ENCODE measurements at places on chromosomes 7 and 10.

DNA sequence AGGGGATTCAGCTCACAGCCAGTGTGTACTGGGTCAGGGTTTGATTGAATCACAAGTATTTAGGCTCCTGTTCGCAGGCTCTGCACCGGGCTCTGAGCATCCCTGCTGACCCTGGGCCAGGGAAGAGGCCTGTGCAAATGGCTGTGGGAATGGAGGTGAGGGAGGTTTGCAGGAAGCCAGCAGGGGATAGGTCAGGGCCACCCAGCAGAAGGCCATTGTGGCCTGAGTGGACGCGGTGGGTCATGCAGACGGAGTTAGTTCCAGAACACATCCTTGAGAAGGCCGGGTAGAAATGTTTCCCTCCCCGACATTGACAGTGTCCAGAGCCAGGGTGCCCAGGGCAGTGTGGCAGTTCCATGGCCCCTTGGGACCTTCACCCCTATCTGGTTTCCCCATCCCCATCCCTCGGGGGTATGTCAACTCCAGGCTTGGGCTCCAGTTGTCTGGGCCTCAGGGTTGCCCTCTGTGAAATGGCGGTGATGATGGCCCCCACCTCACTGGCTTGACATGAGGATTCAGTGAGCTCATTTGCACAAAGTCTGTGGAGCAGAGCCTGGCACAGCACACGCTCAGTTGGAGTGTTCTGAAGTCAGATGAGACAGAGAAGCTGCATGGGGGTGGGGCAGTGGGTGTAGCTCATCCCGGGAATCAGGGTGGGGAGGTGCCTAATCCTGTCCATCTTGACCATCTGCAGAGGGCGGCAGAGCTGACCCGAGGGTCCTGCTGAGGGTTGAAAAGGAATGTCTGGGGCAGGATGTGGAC is 107.6 kb downstream of the ADCY1 start:
- no peak overlapping the region for H3K27ac ChIP-seq
- no peaks in the 10 kb centered on the region for H3K36me3 ChIP-seq
- no peaks in the 10 kb centered on the region for H3K27me3 ChIP-seq

- no peak for DNase-seq
- no peak overlapping the region for H3K27ac ChIP-seq
- no peak overlapping the region for H3K4me3 ChIP-seq
- no peaks in the 10 kb centered on the region for H3K27me3 ChIP-seq
These were observed 62.7 kb upstream of the RNF32 start for GRCh38 chr7:156577645-156578577.

DNA sequence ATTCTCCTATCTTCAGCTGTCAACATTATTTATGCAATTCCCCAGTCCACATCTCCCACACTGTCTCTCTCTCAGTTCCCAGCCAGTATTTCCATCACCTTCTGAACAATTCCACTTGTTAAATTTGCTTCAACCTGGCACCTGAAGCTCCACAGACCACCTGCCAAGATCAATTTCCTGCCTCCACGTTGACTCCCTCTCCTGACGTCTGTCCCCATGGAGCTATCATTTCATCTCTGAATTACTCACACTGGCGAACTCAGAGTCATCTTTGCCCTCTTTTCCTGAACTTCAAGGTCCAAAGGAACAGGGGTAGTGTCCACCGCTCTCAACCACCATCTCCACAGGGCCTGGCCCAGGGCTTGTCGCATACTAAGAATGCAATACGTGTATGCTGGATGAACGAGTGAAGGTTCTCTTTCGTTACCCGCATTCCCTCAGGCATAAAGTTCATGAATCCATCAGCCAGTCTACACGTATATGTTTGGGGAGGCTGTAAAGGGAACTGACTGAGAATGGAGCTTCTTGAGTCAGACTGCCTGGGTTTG is 183.3 kb downstream of the JCAD start:
- no peaks in the 10 kb centered on the region for H3K36me3 ChIP-seq
- no peaks in the 10 kb centered on the region for H3K4me1 ChIP-seq
- H3K27me3 ChIP-seq = no peaks in the 10 kb centered on the region
- no peak for DNase-seq
- H3K27ac ChIP-seq = no peak overlapping the region
- H3K4me3 ChIP-seq = no peak overlapping the region

DNA sequence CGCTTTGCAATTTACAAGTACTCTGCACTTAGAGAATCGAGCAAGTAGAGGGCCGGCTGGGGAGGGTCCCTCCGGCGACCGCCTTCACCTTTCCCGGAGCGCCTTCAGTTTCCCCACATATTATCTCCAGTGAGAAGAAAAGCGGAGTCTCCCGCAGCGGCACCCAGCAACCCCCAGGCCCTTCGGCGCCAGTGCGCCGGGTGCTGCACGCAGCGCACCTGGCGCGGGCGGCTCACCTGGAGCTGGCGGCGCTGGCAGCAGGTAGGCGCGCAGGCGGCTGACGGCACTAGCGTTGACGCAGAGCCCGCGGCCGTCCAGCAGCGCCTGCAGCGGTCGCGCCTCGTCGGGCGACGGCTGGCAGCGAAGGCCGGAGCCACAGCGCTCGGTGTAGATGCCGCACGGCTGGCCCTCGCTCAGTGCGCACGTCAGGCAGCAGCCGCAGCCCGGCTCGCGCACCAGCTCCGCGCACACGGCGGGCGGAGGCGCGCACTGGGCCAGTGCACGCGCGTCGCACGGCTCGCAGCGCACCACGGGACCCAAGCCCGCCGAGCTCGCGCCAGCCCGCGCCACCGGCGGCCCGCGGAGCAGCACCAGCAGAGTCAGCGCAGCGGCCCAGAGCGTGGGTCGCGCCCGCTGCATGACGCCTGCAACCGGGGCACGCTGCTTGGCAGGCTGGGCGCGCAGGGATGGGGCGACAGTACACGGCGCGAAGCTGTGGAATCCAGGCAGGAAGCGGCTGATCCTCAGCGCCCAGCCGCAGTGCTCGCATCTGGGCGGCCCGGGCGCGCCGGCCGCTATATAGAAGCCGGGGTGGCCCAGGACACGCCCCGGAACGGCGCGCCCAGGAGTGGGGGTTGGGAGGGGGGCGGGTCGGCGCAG is at the start of gene IGFBP3:
IGFBP3 (minus strand) TSS at position 771 of the 879 bp plus-strand sequence; CDS start at position 639, 132 bp downstream.
- peak; percentile 74 for DNase-seq
- peaks cover 11% of the 10 kb centered on the region for H3K36me3 ChIP-seq
- H3K4me1 ChIP-seq = peaks cover 8% of the 10 kb centered on the region
- peak within 1 kb of the TSS; percentile 65 for H3K4me3 ChIP-seq
- H3K27me3 ChIP-seq = peaks cover 26% of the 10 kb centered on the region

DNA sequence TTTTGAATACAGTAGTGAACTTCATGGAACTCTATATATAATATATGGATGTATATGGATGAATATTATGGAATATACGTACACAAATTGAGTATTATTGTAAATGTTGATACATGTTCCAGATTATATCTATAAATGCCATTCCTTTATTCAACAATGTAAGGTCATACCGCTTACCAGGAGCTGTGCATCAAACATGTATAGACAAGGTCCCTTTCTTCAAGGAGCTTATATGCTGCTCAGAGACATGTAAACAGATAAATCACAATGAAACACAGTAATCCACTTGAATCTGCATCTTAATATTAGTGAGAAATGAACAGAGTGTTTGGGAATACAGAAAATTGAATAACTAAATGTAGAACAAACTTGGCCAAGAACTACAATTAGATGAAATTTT is 898 bp upstream of the SEM1 start:
- no peak overlapping the region for H3K27ac ChIP-seq
- no peak overlapping the region for H3K4me3 ChIP-seq
- H3K36me3 ChIP-seq = peaks cover 22% of the 10 kb centered on the region
- DNase-seq = no peak

DNA sequence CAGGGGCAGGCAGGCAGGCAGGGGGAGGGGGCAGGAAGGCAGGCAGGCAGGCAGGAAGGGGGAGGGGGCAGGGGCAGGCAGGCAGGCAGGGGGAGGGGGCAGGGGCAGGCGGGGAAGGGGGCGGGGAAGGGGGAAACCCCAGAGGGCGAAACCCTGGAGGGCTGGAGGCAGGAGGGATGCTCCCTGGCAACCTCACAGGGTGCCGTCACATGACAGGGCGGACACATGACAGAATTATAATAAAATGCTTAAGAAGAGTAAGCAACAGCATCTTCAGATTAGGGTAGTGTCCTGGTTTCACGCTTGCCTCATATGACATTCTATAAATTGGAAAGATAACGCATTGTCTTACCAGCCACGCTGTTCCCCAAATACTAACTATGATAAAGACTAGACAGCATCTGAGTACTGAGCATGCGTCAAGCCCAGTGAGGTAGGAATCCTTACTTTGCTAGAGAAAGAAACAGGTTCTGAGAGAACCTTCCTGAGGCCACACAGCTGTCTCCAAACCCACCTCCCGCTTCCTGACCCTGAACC is 131.6 kb downstream of the DIP2C start:
- H3K4me1 ChIP-seq = peaks cover 12% of the 10 kb centered on the region
- DNase-seq = no peak
- H3K4me3 ChIP-seq = no peak overlapping the region
- H3K36me3 ChIP-seq = no peaks in the 10 kb centered on the region

DNA sequence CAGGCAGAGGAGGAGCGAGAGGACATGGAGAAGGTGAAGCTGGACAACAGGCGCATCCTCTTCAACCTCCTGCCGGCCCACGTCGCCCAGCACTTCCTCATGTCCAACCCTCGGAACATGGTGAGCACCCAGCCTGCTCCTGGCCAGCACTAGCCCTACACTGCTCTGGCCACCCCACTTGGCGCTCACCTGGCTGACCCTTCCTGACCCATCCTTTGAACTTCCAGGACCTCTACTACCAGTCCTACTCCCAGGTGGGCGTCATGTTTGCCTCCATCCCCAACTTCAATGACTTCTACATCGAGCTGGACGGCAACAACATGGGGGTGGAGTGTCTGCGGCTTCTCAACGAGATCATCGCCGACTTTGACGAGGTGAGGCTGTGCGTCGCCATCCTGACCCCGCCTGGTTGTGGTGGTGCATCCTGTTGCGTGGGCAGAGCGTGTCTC is 129.2 kb downstream of the ADCY1 start:
- no peaks in the 10 kb centered on the region for H3K27me3 ChIP-seq
- DNase-seq = no peak
- H3K36me3 ChIP-seq = no peaks in the 10 kb centered on the region
- no peaks in the 10 kb centered on the region for H3K4me1 ChIP-seq
- no peak overlapping the region for H3K27ac ChIP-seq

GRCh38 chr10:88562152-88562551 is 21.0 kb downstream of the RNLS start:
- H3K4me3 ChIP-seq = no peak overlapping the region
- H3K27me3 ChIP-seq = no peaks in the 10 kb centered on the region
- no peaks in the 10 kb centered on the region for H3K36me3 ChIP-seq
- no peak overlapping the region for H3K27ac ChIP-seq
- no peaks in the 10 kb centered on the region for H3K4me1 ChIP-seq
- no peak for DNase-seq

DNA sequence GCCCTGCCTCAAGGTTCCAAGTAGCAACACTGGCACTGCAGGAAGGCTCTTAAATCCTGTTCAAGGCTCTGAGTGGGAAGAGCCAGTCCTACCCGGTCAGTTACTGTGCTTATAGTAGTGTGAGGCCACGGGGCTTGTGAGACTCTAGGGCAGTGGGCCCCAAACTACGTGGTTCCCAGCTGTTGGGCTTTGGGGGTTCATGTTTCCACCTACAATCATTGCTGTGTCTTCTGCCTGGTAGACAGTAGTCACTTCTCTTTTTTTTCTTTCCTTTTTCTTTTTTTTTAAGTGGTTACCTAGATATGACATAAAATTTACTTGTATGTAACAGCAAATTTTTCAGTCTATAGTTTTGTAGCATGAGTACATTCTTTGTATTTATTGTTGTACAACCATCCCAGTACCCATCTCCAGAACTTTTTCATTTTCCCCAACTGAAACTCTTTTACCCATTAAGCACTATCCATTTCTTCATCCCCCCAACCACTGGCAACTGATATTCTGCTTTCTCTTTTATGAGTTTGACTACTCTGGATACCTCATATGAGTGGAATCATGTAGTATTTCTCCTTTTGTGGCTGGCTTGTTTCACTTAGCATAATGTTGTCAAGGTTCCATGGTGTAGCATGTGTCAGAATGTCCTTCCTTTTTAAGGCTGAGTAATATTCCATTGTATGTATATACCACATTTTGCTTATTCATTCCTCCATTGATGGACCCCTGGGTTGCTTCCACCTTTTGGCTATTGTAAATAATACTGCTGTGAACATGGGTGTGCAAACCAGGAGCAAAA is 7.7 kb downstream of the UBTD1 start:
- no peaks in the 10 kb centered on the region for H3K27me3 ChIP-seq
- H3K27ac ChIP-seq = no peak overlapping the region
- peak overlapping the region; percentile 3 for H3K4me3 ChIP-seq
- no peaks in the 10 kb centered on the region for H3K4me1 ChIP-seq

DNA sequence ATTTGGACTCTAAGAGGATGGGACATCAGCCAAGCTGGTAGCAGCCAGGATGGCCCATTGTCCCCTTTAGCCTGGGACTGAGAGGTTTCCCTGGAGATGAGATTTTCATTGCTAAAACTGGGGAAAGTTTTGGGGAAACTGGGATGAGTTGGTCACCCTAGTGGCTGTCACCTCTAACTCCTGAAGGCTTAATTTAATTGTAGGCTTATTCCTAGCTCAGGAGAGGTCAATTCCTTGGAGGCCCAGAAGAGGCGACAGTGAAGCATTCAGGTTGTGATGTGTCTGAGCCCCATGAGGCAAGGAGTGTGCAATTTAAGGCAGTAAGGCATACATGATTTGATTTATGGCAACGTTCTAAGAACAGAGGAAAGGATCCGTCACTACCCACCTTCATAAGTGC is 24.9 kb upstream of the JAZF1 start:
- H3K4me1 ChIP-seq = no peaks in the 10 kb centered on the region
- H3K36me3 ChIP-seq = no peaks in the 10 kb centered on the region
- no peak overlapping the region for H3K4me3 ChIP-seq
- no peak overlapping the region for H3K27ac ChIP-seq
- DNase-seq = no peak

- H3K4me1 ChIP-seq = no peaks in the 10 kb centered on the region
- H3K27ac ChIP-seq = no peak overlapping the region
- H3K36me3 ChIP-seq = no peaks in the 10 kb centered on the region
- no peaks in the 10 kb centered on the region for H3K27me3 ChIP-seq
- no peak for DNase-seq
These were observed 202.1 kb downstream of the TMEM26 start for GRCh38 chr10:61251089-61251488.
